ENCODE measurements at places on chromosomes 2 and 18. TPM values are rescaled to one million over a fixed set of nuclear protein-coding genes. Genes with fewer than 3 reads are reported as not detected.

GRCh38 chr2:74513605-74514367 lies 464 bp upstream of the TLX2 start:
- DNase-seq = no peak

DNA sequence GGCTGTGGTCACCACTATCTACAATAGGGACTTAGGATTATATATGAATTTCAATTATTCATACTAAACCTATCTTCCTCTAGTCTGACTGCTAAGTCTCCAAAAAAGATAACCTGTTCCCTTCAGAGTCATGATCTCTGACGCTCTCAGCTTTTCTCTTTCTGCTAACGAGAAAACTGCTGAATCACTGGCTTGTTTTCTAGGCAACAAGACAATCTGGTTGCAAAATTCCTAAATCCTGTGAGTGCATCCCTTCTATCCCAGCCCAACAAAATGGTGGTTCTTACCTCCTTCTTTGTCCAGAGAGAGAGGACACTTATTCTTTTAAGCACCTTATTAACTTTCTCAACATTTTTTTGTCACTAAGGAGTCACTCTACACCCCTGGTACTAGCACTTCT lies 312.3 kb upstream of the PKDCC start:
- no peak for DNase-seq

GRCh38 chr2:70789304-70790135 lies 923 bp downstream of the FIGLA start:
- peak; percentile 50 for DNase-seq

DNA sequence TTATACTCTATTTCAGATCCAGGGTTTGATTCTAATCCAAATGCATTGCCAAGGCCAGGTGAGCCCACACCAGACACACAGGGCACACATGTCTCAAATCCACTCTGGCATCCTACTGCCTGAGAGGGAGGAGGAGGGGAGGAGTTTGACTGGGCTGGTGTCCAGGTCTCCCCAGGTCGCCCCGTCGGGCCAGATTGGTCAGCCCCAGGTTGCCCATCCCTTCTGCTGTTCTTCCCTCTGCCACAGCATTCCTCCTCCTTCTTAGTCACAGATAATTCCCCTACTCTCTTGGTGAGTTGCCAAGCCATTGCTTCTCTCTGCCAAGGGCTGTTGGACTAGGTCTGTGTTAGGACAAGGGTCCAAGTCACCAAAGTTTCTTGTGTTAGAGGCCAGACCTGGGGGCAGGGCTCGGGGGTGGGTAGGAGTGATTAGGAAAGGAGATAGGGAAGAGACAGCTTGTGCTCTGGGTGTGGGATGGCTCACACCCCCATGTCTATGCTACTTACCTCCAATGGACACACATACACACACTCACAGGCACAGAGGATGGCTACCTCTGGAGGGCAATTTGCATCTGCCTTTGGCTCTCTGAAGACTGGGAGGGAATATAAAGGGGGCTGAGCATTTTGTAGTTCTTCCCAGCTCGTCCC lies 2.5 kb upstream of the EGR4 start:
- no peak for DNase-seq

GRCh38 chr2:217204358-217204757 lies 344.5 kb upstream of the TNP1 start:
- peak; percentile 75 for DNase-seq

- no peak for DNase-seq
These were observed 59.8 kb upstream of the PTH2R start for GRCh38 chr2:208346756-208347155.

GRCh38 chr2:21078296-21078695 lies 34.4 kb upstream of the APOB start:
- no peak for DNase-seq

DNA sequence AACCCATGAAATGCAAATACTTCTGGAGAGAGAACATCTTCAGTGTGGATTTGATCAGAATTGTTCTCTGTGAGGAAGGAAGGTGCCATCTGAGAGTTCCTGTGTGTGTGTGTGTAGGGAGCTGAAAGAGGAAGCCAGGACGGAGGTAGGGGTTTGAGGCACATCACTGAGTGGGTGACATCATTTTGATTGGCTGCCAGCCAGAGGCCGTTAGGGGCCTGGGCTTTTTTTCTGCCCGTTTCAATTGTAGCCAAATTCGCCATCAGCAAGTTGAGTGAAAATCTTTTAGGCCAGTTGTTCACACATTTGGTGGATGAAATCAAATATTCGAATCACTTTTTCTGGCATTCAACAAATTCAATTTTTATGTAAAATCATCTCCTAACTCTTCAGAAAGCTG lies 48.9 kb downstream of the TSN start:
- peak; percentile 5 for DNase-seq

GRCh38 chr2:16073471-16073870 lies 133.1 kb downstream of the MYCN start:
- no peak for DNase-seq

- DNase-seq = no peak
These were observed 112.0 kb downstream of the EXOC6B start for GRCh38 chr2:72713857-72714256.

DNA sequence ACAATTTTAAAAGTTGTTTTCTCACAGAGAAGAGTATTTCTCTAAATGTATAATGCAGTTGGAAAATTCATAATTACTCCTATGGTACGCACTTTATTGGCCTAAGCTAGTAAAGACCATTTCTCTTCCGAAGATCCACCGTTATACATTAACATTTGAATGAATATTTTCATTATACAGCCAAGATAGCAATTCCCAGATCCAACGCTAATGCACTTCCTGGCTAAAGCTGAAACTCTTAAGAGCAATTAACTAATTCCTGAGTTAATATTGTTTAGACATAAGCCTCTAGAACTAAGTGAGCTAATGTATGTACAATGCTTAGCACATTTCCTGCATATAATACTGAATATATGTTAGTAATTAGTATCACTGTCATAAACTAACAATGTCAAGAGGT lies 56.2 kb downstream of the PDK1 start:
- no peak for DNase-seq

DNA sequence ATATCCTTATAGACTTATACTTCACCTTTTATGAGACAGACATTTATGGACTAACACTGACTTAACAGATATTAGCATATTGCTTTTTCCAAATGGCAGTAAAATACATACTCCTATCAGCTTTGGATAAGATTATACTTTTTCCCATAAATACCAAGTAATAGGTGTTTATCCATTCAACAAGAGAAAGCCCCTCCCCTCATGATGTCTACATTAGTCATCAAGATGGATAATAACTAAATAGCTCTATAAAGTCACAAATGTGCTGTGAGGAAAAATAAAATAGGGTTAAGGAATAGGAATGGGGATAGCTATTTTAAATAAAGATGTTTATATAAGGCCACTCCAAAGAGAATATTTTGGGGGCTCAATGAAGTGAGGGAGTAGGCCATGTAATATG lies 39.4 kb downstream of the CSRNP3 start:
- no peak for DNase-seq

DNA sequence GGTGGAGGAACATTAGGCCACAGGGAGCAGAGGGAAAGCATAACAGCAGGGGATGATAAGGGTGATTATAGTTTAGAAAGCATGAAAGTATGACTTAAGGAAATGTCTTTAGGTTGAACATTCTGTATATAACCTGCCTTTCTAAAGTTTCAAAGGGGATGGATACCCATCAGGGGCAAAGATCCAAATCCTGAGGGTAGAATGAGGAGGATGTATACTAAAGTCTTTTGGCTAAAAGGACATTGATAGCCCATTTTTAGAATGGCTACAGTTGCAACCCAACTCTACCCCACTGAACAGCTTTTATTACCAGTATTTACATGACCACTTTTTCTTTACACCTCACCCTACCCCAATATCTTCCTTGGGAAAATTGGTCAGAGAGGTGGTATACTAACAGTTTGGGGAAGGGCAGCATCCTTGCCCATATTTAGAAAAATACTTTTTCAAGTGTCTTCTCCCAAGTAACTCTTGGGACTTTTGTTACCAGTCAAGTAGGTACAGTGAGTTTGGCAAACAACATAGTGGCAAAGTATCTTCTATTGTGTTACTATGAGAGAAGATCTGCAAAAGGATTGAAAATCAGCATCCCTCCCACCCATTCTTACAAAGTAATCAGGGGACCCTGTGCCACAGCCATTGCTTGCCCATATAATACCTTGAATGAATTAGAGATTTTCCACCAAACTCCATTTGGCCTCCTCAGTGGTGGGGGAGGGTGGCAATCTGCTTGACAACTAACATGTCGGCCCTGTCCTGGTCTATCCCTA lies 8.3 kb downstream of the MAT2A start:
- DNase-seq = no peak

DNA sequence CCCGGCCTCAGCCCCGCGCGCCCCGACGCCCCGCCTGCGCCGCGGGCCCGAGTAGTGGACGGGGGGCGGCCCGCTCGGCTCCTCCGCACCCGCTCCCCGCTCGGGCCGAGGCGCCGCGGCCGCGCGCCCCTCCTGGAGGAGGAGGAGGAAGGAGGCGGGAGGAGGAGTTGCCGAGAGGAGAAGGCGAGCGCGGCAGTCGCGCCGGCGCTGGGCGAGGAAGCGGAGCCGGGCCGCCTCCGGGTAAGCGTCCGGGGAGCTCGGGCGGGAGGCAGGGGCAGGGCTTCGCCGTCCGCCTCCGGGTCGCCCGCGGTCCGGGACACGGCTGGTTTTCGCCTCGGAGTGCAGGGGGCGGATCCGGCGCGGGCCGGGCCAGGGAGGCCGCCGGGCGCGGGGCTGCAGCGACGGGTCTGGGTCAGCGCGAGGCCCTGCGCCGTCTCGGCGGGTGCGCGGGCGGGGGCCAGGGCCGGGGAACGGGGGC lies at the start of gene SOCS6:
Gene SOCS6, plus strand, starts transcription at position 195 of the 478 bp plus-strand sequence. CDS start 35,624 bp downstream, outside the sequence.
- peak; percentile 59 for DNase-seq

DNA sequence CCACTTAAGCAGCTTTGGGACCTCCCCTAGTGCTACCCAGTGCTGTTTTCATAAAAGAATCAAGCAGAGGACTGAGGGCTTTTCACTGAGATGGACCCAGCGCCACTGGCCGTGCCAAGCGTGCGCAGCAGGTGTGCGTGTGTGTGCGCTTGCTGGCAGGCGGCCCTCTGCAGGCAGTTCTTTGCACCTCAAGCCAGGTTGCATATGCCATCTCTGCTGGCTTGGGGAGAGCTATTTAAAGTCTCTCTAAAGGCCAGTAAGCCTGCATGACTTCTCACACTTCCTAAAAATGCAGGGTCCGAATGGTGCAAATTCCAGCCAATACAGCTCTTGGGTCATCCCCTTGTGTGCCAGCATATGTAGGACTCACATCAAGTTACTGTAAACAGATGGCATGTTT lies 255.5 kb downstream of the RNF152 start:
- no peak for DNase-seq

DNA sequence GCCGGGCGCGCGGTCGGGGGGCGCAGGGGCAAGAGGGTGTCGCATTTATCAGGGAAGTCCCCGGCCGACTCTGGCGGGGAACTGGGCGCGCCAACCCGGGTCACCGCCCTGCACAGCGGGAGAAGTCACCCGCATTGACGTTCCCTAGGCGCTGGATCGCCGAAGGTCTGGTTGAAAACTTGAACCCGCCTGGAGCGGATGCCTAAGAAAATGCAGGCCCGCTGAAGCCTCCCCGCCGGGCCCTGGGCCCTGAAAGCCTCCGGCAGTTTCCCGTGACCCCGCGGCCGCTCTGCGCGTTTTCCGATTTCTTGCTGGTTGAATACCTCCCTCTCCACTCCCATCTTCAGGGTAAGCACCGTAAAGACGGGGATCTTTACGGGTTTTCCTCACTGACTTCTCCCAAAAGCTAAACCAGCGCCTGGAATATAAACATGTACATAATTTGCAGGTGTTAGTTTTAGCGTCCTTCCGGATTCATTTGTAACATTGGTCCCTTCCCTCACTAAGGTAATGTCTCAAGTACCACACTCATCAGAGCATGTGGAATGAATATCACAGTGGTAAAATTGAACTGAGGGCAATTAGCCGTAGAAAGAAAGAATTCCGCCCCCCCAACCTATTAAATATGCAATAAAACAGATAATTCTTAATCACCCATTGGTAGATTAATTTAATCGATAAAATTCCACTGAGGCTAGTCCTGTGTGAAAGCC lies 675 bp upstream of the SPIRE1 start:
- peak; percentile 59 for DNase-seq

GRCh38 chr2:99863903-99864270 lies 278.5 kb downstream of the AFF3 start:
- DNase-seq = peak; percentile 77

DNA sequence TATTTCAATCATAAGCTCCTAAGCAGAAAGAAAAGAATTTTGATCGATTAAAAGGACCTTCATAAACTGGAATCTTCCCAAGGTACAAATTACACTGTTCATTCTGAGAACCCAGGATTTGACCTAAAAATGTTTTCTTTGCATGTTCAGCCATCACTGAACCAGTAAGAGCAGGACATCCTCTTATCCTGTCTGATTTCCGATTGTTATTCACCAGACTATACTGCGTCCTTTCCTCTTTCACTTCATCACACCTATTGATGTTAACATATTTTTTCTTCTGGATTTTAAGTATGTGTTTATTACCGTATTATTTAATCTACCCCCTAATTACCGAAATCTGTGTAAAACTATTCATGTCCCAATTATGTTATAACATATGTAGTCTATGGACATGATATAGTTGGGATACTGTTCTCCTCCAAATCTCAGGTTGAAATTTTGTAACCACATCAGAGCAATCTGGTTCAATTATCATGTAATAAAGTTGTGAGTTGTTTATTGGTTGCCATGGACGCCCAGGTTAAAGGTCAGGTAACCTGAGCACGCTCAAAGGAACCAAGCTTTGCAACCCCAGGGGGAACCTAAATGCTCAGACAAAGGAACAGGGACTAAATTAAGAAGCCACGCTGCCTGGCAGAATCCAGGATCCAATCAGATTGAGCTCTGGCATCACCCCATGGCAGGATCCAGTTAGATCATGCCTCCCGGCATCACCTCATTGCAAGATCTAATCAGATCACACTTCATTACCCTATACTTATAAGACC lies 11.6 kb upstream of the TBC1D8 start:
- DNase-seq = no peak

DNA sequence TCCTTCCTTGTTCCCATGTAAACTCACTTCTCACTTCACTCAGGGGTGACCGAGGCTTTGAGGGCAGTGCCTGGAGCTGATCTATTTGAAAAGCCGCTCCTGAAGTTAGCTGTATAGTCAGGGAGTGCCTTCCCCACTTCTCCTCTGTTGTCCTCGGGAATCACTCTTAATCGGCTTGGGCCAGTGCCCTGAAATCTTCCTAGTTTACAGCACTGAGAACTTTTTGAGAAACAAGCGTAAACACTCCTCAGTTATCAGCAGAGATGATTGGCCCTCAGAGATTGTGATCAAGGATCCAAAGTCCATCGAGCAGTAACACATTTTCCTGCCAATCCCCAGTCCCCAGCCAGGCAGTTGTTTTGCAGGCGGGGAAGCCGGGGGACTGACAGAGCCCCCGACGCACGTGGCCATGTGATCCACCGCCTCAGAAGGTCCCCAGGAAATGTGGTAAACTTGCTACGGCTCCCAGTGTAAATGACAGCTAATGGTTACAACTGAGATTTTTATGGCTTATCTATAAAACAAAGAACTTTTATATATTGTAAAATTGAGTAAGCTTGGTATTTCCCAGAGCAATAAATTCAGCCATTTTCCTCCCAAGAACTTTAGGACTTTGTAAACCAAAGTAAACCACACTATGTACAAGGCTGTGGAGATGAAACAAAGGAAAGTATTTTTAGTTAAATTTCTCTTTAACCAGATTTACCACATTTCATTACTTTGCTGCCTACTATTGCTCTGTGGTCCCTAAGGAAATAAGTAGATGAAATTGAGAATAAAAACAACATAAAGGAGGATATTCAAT lies 53.5 kb downstream of the C18orf63 start:
- DNase-seq = no peak

EGR4 gene
- total RNA-seq = under 0.01 TPM

PPP1R1C gene
- total RNA-seq = 0.50 TPM

NRP2 gene
- total RNA-seq = 28.7 TPM
